ENCODE measurements at places on chromosomes 16 and 17. TPM values are rescaled to one million over a fixed set of nuclear protein-coding genes. Genes with fewer than 3 reads are reported as not detected.

DNA sequence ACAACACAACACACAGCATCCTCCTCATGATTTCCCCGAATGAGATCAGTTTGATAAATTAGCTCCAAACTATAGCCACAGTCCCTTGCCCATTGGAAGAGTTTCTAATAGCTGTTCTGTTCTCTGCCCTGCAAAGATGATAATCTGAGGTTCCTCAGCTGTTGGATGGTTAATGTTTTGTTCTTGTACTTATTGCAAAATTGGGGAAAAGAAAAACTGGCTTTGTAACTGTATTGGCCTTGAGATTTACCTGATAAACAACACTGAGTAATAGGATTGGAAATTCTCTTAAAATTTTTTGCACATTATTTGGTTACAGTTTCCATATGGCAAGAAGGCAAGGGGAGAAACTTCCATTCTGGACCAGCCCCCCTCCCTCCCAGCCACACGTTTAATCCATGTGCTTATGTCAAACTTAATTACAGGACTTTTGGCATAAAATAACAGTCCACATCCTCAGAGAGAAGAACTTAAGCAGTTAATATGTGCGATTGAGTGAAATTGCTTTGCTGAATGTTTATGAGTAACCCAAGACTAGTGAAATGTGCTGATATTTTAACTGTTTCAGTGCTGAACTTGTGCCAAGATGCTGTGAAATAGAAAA is 119.1 kb upstream of the ZFHX3 start:
- H3K27me3 ChIP-seq, result no peaks in the 10 kb centered on the region
- H3K4me3 ChIP-seq, result no peak overlapping the region
- H3K27ac ChIP-seq, result no peak overlapping the region

GRCh38 chr17:42252597-42253550 is 23.3 kb downstream of the STAT5B start:
- no peak overlapping the region for H3K4me3 ChIP-seq
- no peak for DNase-seq
- H3K27me3 ChIP-seq, result no peaks in the 10 kb centered on the region
- peaks cover 10% of the 10 kb centered on the region for H3K4me1 ChIP-seq
- H3K27ac ChIP-seq, result no peak overlapping the region

GRCh38 chr16:21301168-21301894 is 23.2 kb upstream of the CRYM start:
- H3K27me3 ChIP-seq, result no peaks in the 10 kb centered on the region
- H3K4me3 ChIP-seq, result peak overlapping the region; percentile 60
- H3K36me3 ChIP-seq, result no peaks in the 10 kb centered on the region
- no peaks in the 10 kb centered on the region for H3K4me1 ChIP-seq

- H3K27ac ChIP-seq, result peak overlapping the region; percentile 92
- H3K27me3 ChIP-seq, result no peaks in the 10 kb centered on the region
- H3K4me1 ChIP-seq, result peaks cover 16% of the 10 kb centered on the region
- H3K4me3 ChIP-seq, result peak overlapping the region; percentile 24
- H3K36me3 ChIP-seq, result no peaks in the 10 kb centered on the region
Observed at GRCh38 chr16:591892-592517, 2.1 kb downstream of the RAB40C start.

KRT12 gene
- polyA plus RNA-seq, result 5.9 TPM

All from small intestine (tissue), 16 donors.